Hepatocyte (in vitro differentiated cells): ENCODE measurements at places on chromosomes 6 and 20.

GRCh38 chr6:96604420-96604819 is 41.5 kb downstream of the FHL5 start:
- no peak for DNase-seq

DNA sequence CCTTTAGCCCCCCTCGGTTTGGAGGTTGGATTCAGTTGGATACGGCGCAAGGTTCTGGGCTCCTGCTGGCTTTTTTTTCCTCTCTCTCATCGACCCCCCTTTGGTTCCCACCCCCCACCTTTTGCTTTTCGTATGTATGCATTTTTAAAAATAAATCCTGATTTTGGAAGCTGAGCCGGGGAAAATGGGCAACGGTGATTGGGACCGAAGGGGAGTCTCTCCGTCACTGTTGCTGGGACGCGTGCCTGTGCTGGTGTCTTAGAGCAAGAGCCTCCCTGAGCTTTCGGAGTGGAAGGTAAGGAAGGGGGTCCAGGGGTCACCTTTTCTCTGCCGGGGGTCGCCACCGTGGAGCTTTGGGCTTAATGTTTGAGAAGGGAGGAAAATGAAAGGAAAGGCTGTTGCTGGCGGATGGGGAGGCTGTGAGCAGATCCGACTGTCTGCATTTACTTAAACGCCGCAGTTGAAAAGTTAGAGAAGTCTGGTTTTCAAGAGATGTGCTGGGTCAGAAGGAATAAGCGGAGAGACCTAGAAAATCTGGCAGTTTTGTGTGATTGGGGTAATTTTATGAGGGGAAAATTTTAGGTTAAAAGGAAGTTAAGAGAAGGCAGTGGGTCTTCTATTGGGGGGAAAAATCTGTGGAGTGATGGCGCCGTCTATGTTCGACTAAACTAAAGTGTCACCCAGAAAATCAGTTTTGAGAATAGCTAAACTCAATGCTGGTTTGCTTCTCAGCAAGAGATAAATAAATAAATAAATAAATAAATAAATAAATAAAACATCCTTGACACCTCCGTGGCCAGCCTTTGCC is 828 bp downstream of the ADGRB3 start:
- DNase-seq: peak; percentile 37

GRCh38 chr6:44530910-44531234 is 143.4 kb downstream of the CDC5L start:
- DNase-seq: no peak

DNA sequence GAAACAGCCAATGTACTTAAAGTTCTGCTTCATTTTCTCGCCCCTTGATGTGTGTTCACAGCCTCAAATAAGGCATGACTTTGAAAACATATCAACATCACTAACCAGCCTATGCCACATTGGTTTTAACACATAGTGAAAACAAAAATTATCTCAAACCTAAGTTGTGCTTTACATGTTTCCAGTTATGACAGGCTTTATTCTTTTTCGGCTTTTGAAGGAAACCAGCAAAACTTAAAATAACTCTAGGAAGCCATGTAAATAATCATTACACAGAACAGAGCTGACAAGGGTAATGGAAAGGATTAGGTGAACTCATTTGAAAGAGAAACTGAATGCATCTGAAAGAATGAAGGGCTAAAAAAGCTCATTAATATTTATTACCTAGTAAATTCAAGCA is 42.1 kb downstream of the BMP5 start:
- no peak for DNase-seq

GRCh38 chr6:11366934-11367637 is 134.6 kb upstream of the NEDD9 start:
- DNase-seq: no peak

DNA sequence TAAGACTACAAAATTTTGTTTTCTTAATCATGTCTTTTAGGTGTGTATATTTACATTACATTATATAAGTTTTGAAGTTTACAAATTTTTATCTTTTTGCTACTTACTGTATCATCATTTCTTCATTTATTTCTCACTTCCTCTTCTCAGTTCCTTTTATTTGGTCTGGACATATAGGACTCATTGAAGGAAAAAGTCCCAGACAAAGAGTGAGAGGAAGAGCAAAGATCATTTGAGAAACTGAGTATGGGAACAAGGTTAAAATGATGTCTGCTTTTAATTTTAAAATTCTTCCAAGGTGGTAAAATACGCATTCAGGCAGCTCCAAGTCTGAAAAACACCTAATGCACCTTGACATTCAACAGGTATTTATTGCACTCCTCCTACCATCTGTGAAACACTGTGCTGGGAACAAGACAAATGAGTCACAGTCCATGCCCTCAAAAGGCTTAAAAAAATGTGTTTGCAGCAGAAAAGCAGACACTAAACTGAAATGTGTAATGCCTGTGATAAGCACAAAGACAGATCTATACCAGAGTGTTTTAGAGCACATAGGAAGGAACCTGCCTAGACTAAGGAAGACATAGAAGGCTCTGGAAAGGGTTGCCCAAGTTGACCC is 63.2 kb downstream of the PKIB start:
- peak; percentile 70 for DNase-seq

DNA sequence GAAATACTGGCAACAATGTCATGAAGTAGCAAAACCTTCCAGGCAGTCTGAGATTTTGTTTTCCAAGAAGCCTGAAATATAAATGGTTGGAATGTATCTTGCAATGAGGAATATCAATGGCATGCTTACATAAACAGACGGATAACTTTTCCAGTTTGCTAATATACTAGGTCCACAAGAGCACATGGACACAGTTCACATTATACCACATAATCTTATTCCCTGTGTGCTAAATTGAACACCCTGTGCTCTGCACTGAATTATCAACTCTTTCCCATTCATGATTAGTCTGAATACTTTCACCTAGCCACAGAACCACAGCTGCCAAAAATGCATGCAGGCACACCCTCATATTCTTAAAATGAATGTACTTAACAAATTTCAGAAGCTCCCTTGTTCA is 274.3 kb downstream of the COL12A1 start:
- no peak for DNase-seq

GRCh38 chr6:157892363-157892877 is 69.4 kb downstream of the SNX9 start:
- DNase-seq: no peak

DNA sequence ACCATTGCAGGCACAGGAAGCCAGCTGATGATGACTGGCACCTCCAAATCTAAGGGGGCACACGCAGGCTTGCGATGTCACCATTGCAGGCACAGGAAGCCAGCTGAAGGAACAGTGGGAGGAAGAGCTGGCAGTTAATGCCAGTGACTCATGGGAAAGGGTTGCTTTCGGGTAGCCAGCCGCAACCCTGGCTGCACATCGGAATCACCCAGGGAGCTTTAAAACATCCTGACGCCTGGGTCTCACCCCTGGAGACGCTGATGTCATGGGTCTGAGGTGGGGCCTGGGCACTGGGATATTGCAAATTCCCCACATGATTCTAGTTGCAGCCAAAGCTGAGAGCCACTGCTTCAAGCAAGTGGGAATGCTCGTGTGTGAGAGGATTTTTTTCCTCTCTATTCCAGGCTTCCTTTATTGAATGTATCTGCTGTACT is 16.1 kb upstream of the CCN6 start:
- DNase-seq: peak; percentile 30

DNA sequence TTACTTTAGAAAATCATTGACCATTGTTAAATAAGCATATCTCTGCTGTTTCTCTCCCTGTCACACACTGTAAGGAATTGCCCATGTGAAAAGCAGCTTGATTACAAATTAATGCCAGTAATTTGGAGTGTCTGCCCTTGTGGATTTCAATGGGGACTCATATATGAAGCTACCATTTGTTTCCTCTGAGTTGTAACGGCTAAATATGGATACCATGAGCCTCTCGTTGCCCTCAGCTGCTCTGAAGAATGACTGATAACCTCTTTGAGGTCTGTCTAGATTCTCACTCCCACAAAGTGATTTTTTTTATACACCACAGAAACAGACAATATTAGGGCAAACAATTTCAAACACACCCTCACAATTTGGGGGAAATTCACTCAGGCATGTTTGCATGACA is 40.0 kb upstream of the MAFB start:
- no peak for DNase-seq

DNA sequence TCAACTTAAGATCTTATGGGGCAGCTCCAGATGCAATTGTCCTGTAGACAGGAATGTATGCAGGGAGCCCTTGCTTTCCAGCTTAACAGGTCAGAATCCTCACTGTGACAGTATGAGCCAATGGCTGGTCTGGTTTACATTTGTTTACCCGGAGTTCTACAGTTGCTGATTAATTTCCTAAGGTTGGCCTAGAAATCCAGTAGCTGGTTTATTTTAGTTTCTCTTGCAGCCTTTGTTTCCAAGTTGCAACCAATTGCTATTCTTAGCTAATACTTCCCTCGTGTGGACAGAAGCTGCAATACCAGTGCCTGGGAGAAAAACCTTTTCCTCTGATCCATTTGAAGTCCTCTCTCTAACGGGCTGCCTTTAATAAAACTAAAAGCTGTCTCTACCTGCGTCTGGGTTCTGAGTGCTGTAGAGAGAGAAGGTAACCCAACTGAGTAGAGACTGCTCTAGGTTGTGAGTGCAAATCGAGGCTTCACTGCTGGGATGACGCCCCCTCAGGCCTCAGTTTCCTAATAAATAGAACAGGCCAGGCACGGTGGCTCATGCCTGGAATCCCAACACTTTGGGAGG is 45.9 kb downstream of the ZNF217 start:
- DNase-seq: peak; percentile 78

GRCh38 chr6:35049156-35049735 is 91.9 kb downstream of the TCP11 start:
- DNase-seq: no peak

GRCh38 chr6:2016040-2016439 is 229.4 kb downstream of the GMDS start:
- no peak for DNase-seq

DNA sequence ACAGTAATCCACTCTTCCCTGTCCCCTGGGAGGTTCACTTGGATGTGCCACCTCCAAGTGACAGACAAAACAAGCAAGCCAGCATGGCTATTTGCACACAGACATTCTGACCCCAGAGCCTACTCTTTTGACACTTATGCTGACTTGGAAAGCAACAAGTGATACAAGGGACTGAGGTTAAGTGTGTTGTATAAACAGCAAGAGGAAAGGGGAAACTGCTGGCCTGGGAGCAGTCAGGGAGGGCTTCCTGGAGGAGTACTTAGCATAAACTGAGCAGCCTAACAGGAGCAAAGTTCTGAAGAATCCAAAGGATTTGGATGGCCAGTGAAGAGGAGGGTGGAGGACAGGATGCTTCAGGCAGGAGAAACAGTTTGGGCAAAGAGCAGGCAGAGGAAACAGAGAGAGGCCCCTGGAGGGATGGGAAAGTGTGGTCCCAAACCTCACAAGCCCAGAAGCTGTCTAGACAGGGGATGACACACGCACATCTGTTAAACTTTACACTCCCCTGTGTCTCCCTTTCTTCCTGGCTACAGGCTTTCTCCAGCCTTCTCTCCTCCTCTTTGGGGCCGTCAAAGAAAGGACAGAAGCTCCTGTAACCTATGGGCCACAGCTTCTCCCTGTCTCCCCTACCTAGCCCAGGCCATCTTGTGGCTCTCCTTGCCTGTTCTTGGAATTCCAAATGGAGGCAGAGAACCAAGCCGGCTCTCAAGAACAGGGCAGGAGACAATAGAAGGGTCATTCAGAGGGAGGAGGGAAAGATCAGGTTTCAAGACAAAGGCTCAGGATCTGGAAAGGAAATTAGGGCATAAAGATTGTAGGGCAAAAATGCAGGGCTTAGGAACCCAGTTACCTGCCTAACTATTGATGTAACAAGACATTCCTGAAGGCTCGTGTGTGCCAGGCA is 19.3 kb downstream of the SULF2 start:
- DNase-seq: no peak
